ENCODE measurements at places on chromosomes 3 and 15.

- no peak for DNase-seq
These were observed 33.0 kb upstream of the SLC12A8 start for GRCh38 chr3:125245521-125245920.

DNA sequence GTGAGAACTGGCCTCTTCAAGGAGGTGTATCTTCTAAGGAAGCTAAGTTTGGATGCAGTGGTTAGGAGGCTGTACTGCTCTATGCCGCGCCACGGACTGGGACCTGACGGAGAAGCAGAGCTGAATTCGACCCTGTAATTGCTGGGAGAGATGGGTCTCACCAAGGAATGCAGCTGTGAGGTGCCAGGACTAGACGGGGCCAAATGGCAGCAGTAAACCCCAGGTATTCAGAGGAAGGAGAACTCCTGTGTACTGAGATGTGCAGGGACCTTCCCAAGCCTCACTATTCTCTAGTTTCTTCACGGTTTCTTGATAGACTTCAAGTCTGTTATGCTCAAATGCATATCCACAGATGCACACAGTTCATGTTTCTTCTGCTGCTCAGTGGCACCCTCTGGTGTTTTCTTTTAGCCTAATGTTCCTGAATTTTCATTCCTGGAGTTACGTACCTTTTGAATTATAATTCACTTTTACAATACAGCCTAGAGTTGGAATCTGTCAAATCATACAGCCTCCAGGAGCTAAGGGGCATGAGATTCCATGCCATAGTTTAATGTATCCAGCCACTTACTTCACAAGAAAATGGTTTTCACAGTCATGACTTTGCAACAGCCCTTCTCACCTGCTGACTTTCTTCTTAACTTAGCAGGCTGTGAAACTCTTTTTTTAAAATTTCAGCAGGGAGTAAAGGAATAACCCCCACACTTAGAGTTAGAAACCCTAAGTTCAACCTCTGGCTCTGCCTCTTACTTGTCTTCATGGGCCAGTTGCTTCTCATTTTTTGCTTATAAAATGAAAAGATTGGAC is 61.8 kb downstream of the GLDN start:
- no peak for DNase-seq

DNA sequence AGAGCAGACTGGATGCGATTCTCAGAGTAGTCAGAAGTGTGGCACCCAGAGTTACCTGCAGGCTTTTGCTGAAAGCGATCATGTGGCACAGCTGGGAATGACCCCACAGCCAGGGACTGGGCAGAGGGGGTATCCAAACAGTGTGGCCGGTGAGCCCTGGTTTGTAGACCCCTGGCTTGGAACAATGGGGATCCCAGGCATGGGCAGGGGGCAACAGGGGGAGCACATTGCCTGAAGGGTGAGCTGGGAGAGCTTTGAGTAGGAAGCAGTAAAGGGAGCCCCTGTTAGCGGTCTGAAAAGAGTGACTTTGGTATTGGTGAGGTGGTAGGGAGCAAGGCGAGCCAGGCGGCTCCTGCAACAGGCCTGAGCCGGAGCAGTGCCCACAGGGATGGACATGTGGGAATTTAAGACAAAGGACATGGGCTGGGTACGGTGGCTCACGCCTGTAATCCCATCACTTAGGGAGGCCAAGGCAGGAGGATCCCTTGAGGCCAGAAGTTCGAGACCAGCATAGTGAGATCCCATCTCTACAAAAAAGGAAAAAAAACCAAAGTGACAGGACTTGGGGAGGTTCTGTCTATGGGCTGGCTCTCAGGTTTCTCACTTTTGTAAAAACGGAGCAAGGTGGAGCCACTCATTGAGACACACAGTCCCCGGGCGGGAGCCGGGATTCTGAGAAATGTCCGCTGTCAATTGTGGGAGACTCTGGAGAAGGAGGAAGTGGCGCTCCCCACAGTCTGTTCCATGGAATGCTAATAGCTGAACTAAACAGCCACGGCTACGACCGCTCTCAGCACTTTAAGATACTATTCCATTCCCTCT is 223.8 kb upstream of the LYSMD4 start:
- DNase-seq = no peak

DNA sequence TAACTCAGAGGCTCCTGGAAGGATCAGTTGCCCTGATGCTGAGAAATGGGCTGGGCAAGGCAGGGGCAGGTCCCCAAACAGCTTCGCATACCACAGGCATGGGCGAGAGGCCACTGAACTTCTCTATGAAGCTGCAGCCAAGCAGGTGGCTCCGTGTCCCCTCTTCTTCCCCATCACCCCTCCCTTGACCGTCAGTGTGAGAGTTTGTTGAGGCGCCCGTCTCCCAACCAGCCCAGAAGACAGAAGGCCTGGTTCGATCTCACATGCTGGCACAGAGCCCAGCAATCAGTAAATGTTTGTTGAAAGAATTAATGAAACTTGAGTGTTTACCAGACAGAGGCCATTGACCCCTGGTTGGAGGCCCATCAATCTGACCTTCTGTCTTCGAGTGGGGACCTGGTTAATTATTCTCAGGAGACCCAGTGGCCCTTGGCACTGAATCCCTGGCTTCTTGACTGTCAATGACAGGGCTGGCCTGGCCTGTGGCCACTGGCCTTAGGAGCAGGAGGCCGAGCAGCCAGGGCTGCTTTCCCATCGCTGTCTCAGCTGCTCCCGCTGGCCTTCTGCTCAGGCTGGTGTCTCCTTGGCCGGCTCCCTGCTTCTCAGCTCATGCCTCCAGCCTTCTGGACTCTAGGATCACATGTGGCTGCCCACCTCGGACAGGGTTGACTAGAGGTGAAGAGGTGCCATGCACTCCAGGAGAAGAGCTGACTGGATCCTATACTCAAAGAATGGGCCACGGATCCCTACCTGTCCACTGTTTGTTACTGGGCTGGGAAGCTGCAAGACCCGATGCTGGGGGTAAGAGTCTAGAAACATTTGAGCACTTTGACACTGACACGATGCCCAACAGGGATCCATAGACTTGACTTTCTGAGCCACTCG is 113.4 kb downstream of the ASB7 start:
- DNase-seq = no peak

DNA sequence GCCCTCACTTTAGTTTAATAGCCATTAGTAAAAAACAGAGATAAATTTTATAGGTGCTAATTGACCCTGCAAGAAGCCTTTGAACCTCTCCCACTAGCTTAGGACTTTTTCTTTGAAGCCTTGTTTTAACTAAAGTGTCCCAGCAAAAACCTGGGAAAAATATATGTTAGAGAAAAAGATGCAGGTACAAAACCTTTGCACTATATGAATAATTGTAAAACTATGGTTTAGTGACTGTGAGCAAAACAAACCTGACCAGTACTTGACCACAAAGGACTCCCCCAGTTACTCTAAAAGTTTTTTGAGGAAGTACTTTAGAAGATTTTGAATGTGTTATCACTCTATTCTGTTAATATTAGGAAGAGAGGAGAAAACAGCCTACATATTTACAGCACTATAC is 123.3 kb upstream of the TP63 start:
- no peak for DNase-seq

GRCh38 chr3:127488141-127488672 is 102.3 kb downstream of the TPRA1 start:
- DNase-seq = no peak
